ENCODE measurements at places on chromosomes 5 and 9. TPM values are rescaled to one million over a fixed set of nuclear protein-coding genes. Genes with fewer than 3 reads are reported as not detected.

GRCh38 chr5:3313569-3313968 is 282.1 kb upstream of the IRX1 start:
- no peaks in the 10 kb centered on the region for H3K4me1 ChIP-seq
- no peak overlapping the region for H3K4me3 ChIP-seq
- no peaks in the 10 kb centered on the region for H3K36me3 ChIP-seq
- H3K27me3 ChIP-seq, result no peaks in the 10 kb centered on the region
- H3K27ac ChIP-seq, result no peak overlapping the region

DNA sequence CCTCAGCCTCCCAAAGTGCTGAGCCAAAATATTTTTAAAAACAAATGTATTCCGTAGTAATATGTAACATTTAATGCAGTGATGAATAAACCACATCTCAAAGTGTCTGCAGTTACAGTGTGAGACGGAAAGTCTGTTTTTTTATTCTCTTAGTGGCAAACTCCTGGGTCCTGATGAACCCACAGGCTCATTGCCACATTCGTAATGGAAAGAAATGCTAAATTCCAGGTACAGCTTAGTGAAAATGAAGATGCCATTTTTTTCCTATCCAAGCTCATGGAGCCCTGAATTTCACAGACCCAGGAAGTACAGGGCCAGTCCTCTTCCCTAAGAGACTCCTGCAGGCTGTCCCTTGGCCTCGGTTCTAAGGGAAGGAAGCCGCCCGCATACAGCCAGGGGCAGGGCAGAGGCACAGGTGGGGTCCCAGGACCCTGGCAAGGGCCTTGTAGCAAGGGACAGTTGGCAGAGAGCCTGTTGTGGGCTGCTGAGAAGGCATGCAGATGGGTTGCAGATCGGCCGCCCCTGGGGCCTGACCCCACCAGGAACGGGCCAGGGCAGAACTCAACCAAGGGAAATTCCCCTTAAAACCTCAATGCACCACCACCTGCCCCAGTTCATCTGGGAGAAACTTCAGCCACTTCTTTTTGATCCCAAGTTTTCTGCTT is 36.2 kb downstream of the IPPK start:
- H3K27me3 ChIP-seq, result no peaks in the 10 kb centered on the region
- H3K4me3 ChIP-seq, result no peak overlapping the region
- peaks cover 85% of the 10 kb centered on the region for H3K36me3 ChIP-seq
- peak overlapping the region; percentile 32 for H3K27ac ChIP-seq
- peak; percentile 13 for DNase-seq

- no peak for DNase-seq
- no peak overlapping the region for H3K4me3 ChIP-seq
- no peak overlapping the region for H3K27ac ChIP-seq
These were observed 204.1 kb downstream of the SEC61B start for GRCh38 chr9:99425923-99426842.

ASS1 gene
- total RNA-seq, result 31.5 TPM

FOXI1 gene
- not detected for total RNA-seq

DNA sequence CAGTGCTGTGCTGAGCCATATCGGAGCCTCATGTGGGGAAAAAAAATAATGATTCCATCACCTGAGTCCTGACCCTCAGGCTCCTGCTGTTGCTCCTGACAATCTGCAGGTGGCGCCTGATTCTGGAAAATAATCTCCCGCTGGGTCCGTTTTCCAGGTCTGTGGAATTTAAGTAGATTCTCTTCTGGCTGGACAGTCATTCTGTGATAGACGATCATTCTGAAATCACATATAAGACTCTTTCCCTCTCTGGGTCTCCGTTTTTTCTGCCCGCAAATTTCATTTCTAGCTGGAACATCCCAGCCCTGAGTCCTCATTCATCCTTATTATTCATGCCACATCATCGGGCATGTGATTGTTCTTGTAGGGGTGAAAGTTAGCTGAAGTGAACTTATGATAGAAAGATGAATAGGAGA is 22.1 kb upstream of the STXBP1 start:
- H3K4me1 ChIP-seq, result no peaks in the 10 kb centered on the region
- peak; percentile 59 for DNase-seq
- H3K4me3 ChIP-seq, result no peak overlapping the region
- H3K36me3 ChIP-seq, result no peaks in the 10 kb centered on the region

ARID3C gene
- not detected for total RNA-seq

DNA sequence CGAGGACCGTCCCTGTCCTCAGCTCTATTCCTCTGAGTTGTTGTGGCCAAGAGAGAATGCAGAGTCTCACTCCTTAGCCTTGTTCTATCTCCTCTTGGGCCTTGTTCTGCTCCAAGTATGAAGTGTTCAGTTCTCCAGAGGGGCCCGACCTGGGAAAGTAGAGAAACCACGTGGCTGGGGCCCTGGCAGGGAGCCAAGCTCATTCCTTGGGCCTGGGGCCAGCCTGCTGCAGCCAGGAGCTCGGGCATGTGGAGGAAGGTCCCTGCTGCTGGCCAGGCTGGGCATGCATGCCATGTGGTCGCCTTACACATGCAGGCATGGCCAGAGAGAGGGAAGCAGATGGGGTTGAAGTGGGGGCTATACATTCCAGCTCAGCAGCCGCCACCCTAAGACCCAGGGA is 60.7 kb downstream of the COL27A1 start:
- DNase-seq, result peak; percentile 62
- H3K4me3 ChIP-seq, result no peak overlapping the region
- no peaks in the 10 kb centered on the region for H3K4me1 ChIP-seq
- H3K27ac ChIP-seq, result no peak overlapping the region

DNA sequence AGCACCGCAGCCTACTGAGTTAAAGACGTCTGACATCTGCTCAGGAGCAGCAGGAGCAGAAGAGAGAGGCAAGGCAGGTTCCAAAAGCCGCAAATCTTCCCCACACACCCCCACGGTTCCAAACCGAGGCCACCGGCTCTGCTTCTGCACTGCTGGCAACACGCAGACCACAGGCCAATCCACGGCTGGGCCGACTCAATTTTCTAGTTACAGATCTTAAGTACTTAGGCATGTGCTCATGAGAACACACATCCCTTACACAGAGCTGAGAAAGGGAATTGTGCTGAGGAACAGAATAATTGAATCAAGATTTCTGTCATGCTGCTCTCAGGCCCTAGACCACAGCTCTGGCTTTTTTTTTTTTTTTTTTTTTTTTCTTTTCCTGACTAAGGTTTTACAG is 32.6 kb downstream of the PAX5 start:
- no peak overlapping the region for H3K4me3 ChIP-seq
- H3K27ac ChIP-seq, result no peak overlapping the region
- H3K4me1 ChIP-seq, result no peaks in the 10 kb centered on the region
- no peak for DNase-seq
- H3K27me3 ChIP-seq, result peaks cover 89% of the 10 kb centered on the region

ADAMTS6 gene
- 4.0 TPM for total RNA-seq

TMC1 gene
- 0.27 TPM for total RNA-seq

DNA sequence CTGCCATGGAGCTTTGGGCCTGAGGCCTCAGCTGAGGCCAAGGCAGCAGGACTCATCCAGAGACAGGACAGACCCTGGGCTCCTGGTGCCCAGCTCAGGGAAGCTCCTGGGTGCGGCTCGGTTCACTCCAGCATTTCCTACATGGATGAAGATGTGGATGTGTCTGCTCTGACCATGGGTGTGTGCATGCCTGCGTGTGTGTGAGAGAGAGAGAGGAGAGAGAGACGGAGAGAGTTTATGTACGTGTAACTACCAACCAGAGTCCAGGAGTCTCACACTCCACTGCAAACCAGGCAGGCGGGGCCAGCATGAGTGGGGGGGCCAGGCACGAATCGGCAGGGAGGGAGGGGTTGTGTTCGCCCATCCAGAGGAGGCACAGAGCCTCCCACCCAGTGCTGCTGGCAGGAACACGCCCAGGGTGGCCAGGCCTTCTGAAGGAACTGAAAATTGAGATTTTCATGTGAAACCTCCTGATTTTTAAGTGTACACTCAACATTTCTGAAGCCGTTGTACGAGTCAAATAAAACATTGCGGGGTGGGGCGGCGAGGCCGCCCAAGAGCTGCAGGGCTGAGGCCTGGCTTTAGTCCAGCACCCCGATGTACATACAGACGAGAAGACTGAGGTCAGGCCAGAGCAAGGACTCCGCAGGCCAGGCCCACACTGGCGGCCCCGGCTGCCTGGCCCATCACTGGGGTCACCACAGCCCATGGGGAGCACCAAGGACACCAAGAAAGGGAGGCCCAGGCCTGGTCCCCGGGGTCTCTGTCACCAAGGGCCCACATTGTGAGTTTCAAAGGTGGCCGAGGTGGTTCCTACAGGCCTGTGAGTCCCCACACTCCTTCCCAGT is 88.7 kb downstream of the ADAMTS2 start:
- no peaks in the 10 kb centered on the region for H3K4me1 ChIP-seq
- no peaks in the 10 kb centered on the region for H3K27me3 ChIP-seq
- DNase-seq, result peak; percentile 50
- no peaks in the 10 kb centered on the region for H3K36me3 ChIP-seq
- H3K4me3 ChIP-seq, result no peak overlapping the region
- no peak overlapping the region for H3K27ac ChIP-seq

ROPN1L gene
- not detected for total RNA-seq

UNC13B gene
- total RNA-seq, result 20.8 TPM

FBP1 gene
- 0.69 TPM for total RNA-seq

DNA sequence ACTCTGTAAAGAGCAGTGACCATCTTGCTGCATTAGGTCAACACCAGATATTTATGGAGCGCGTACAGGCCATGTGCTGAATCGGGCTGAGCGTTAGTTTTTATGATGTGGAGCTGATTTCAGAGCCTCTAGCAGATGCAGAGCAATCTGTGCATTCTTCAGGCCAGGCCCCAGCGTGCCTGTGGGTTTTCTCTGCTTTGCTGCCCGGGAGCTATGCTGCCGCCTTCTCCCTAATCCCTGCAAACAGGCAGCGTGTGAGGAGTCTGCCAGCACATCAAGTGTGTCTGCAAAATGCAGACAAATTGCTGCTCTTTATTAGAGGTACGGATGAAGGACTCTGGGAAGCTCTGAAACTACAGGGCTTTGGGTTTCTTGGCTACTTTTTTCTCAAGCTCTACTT is 170.0 kb downstream of the NTRK2 start:
- no peak overlapping the region for H3K4me3 ChIP-seq
- DNase-seq, result no peak
- H3K27ac ChIP-seq, result no peak overlapping the region
- no peaks in the 10 kb centered on the region for H3K4me1 ChIP-seq

SLC6A3 gene
- total RNA-seq, result 0.29 TPM

GRCh38 chr5:90585337-90585986 is 26.9 kb downstream of the ADGRV1 start:
- no peaks in the 10 kb centered on the region for H3K4me1 ChIP-seq
- H3K36me3 ChIP-seq, result no peaks in the 10 kb centered on the region
- H3K27me3 ChIP-seq, result no peaks in the 10 kb centered on the region
- H3K27ac ChIP-seq, result no peak overlapping the region

DNA sequence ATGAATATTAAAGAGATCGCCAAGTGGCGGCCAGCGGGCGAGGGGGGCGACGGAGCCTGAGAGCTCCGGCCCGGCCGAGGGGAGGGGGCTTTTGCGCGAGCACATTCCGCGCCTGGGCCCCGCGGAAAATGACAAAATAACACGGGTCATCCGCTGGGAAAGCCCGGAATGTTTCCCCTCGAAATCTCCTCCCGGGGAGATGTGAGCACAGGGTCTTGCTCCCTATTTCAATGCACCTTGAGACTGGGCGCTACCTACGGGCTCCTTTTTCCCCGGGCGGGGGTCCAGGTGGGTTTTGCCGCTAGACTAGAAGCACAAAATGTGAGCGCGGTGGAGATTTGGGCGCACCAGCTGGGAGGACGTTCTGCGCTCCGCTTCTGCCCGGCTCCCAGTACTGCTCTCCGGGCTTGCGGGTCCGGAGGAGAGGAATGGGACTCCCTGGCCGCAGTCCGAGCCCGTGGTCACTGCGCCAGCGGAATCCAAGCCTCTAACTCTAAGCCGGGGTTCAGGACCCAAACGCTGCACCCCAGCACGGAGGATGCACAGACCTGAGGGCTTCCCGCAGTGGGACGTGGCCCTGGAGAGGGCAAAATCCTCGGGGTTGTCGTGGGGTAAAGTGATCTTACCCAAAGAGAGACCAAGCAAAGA is 2.8 kb upstream of the PRDM12 start:
- H3K27me3 ChIP-seq, result peaks cover 95% of the 10 kb centered on the region
- DNase-seq, result no peak
- no peaks in the 10 kb centered on the region for H3K36me3 ChIP-seq
- peaks cover 54% of the 10 kb centered on the region for H3K4me1 ChIP-seq

DNA sequence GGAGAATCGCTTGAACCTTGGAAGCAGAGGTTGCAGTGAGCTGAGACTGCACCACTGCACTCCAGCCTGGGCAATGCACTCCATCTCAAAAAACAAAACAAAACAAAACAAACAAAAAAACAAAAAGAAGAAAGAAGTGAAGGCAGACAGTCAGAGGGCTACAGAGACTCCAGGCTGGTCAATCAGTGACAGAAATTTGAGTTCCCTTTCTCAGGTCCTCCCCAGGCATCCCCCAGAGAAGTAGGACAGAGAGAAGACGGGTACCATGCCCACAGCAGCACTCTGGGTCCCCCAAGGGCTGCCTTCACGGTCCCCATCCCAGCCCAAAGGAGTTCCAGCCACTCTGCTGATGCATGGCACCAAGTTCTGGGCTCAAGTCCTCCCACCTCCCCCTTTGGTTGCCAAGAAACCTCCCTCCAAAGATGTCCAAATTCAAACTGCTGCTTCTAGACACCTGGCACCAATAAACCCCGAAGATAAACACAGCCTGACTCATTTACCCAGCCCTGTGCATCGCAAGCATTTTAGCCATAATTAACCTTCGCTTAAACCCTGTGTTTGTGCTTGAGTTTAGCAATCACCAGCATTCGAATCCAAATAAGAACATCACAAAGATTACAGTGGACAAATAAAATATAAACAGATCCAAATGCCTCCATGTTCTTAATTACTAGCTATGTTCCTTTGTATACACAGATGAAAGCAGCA is 24.0 kb downstream of the SEMA4D start:
- no peak overlapping the region for H3K27ac ChIP-seq
- H3K27me3 ChIP-seq, result no peaks in the 10 kb centered on the region
- no peak overlapping the region for H3K4me3 ChIP-seq
- DNase-seq, result no peak
- no peaks in the 10 kb centered on the region for H3K36me3 ChIP-seq
- H3K4me1 ChIP-seq, result peaks cover 73% of the 10 kb centered on the region

DNA sequence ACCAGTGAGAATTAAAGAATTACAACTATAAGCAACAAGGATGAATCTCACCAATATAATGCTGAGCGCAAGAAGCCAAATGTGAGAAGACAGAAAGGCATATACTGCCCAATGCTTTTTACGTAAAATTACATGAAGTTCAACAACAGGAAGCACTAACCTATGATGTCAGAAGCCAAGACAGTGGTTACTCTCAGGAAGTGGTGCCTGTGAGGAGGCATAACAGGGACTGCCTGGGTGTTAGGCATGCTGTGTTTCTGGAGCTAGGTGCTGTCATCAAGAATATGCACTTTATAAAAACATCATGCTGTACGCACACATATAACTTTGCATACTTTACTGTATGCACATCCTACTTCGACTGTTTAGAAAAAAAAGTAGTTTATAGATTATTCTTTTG is 30.1 kb downstream of the FRMD3 start:
- H3K4me3 ChIP-seq, result no peak overlapping the region
- no peak overlapping the region for H3K27ac ChIP-seq
- H3K36me3 ChIP-seq, result no peaks in the 10 kb centered on the region
- peaks cover 14% of the 10 kb centered on the region for H3K4me1 ChIP-seq
- DNase-seq, result no peak

- no peak overlapping the region for H3K4me3 ChIP-seq
- H3K27ac ChIP-seq, result no peak overlapping the region
- no peaks in the 10 kb centered on the region for H3K36me3 ChIP-seq
These were observed 416.3 kb downstream of the IRX1 start for GRCh38 chr5:4011943-4012342.

GRCh38 chr5:177440990-177441780 is 5.4 kb upstream of the PRR7 start:
- H3K4me1 ChIP-seq, result no peaks in the 10 kb centered on the region
- H3K36me3 ChIP-seq, result peaks cover 27% of the 10 kb centered on the region
- no peak overlapping the region for H3K27ac ChIP-seq
- no peaks in the 10 kb centered on the region for H3K27me3 ChIP-seq

IFNE gene
- not detected for total RNA-seq

All from heart left ventricle (tissue), 16 donors.